ENCODE measurements at places on chromosomes 7 and 10.

GRCh38 chr10:45580371-45581215, 92.0 kb downstream of the ZFAND4 start:
- no peak for DNase-seq

DNA sequence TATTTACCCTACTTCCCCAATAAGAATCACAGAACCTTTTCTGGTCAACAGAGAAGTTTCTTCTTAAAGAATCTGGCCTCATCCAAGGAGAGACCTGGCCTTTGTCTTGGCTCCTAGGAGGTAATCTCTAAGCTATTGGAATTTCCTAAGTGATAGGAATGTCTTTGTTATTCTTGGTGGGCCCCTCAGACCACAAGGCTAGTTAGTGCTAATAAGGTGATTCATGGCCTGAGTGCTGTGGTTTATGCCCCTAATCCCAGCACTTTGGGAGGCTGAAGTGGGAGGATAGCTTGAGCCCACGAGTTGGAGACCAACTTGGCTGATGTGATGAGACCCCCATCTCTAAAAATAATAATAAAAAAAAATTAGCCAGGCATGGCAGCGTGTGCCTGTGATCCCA, 60.0 kb upstream of the CYP2C18 start:
- no peak for DNase-seq

DNA sequence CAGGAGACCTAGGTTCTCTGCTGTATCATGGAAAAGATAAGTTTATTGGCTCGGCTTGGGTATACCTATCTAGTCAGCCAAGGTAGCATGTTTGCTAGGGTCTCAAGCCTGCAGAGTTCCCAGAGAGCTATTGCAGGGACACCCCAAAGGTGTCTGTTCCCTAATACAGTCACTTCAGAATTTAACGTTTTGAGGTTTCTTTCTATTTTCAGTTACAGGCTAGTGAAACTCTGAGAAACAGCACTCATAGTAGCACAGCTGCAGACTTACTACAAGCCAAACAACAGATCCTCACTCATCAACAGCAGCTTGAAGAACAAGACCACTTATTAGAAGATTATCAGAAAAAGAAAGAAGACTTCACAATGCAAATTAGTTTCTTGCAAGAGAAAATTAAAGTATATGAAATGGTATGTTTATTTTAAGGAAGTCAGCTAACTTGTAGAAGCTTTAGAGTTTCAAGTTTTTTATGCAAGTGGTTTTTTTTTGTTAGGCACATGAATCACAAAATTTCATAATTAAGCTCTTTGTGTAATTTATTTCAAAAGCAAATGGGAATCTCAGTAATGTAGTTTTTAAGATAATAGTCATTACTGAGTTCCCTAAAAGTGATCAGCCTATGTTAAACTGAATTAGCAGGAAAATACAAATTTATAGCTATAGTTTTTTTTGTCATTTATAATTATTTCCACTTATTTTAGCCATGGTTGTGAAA, 54.9 kb downstream of the AKAP9 start:
- no peak for DNase-seq

DNA sequence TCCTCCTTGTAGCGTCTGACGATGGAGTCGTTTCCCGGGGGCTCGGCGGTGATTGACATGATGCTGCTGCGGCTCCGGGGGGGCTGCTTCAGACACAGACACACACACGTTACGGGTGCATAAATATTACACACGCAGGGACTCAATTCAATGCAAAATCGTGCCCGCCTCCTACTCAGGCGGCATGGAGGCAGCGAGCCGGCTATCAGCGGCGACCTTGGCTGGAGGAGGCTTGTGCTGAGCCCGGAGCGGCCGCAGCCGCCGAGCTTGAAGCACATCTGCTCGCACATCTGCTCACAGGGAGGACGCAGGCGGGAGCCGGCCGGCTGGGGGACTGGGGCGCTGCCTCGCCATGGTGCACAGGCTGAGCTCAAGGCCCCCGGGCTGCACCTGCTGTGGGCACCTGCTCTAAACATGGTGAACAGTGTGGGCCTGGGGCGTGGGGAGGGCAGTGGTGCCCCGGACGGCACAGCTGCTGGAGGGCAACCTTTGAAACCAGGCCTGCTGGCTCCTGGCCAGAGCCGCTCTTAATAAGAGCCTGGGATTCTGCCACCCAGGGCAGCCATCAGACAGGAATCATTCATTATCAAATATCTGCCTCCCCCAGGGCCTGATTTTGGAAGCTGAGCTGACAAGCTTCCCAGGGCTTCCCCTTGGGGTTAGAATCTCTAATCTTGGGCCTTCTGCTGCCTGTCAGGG, 84.7 kb upstream of the GNA12 start:
- DNase-seq = no peak

GRCh38 chr7:91787931-91788330, 92.6 kb downstream of the MTERF1 start:
- DNase-seq = no peak

DNA sequence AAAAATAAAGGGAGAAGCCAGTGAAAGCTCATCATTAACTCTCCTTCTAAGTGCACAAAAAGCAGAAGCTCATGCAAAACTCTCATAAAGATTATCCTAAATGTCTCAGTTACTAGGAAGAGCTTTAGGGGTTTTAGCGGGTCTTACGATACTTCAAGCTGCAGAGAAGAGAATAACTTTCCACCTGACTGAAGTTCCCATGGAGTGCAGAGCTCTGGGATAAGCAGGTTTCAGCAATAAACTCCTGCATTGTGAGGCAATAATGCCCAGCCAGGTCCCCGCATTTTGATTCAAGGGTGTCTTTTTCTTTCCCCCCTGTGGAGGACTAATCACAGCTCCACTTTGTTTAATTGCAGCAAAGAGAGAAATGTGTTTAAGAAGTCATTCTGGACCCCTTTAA, 241.9 kb upstream of the SP8 start:
- no peak for DNase-seq

GRCh38 chr7:43679210-43680068, 49.9 kb downstream of the COA1 start:
- DNase-seq = no peak

- no peak for DNase-seq
These were observed 42.9 kb downstream of the GRM8 start for GRCh38 chr7:127209886-127210285.

- DNase-seq = no peak
These were observed 239.4 kb downstream of the CHCHD3 start for GRCh38 chr7:132842478-132842877.

- no peak for DNase-seq
These were observed 41.5 kb upstream of the PPP3CB start for GRCh38 chr10:73537288-73537687.

GRCh38 chr10:125235093-125236069, 75.0 kb upstream of the CTBP2 start:
- no peak for DNase-seq

GRCh38 chr10:22702348-22702747, 12.0 kb downstream of the PIP4K2A start:
- DNase-seq = no peak

DNA sequence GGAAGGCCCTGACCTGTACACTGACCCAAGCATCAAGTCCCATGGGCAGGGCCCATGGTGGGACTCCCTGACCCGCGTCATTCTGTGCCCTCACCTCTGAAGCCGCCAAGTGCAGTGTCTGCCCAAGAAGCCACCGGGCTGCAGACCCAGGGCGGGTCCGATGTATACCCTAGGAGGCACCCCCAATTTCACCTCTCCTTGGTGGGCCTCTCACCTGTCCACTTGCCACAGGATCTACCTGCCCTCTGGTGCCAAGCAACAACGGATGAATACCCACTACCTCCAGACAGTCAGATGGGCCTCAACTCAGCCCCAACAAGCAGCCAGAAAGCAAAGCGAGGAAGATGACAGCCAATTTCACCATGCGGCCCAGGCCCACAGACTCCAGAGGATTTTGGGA, 92.6 kb downstream of the CTBP2 start:
- no peak for DNase-seq

DNA sequence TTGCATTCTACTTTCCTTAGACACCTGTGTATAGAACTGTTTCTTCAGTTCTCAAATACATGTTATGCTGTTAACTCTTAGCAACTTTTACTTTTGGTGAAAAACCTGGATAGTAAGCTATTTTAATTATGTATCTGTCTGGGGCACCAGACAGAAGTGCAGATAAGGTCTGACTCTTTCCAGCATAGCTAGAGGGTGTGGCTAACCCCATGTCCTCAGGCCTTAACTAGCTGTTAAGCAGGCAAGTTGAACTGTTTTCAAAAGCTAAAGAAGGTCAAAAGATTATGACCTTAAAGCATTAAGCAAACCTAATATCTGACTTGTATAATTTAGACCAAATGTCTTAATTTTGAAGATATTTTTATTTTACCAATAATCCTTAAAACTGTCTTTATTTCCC, 45.1 kb upstream of the INHBA start:
- DNase-seq = no peak

- peak; percentile 57 for DNase-seq
These were observed 20.4 kb downstream of the GRID2IP start for GRCh38 chr7:6530626-6531491.

DNA sequence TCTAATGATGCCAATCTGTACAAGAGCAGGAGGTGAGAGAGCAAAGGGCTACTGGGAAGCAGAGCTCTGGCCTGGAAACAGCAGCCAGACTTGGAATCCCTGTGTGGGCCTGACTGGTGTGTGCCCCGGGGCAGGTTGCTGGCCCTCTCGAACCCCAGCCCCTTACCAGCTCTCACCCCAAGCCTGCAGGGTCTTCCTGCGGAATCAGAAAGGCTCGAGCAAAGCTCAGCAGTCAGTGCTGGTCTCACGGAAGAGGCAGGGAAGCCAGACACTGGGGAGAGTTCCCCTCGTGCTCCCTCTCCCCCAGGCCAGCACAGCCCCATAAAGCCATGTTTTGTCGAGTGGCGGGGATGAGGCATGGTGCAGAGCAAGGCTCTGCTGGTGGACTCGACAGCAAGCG, 50.1 kb downstream of the POLR3A start:
- DNase-seq = no peak

DNA sequence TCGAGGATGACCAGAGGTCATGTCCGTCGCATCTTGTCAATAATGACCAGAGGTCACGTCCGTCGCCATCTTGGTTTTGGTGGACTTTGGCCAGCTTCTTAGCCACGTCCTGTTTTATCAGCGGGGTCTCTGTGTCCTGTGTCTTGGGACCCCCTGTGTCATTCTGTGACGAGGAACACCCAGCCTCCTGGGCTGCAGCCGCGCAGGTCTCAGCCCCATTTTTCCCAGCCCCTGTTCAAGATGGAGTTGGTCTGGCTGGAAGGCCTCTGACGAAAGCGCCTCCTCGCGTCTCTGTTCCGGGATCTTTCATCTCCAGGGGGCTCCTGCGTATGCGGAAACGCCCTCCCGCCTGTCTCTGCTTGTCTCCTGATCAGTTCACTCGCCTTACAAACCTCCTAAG, 134.2 kb downstream of the ELFN1 start:
- no peak for DNase-seq

GRCh38 chr10:58574058-58574457, 61.4 kb downstream of the BICC1 start:
- no peak for DNase-seq

- no peak for DNase-seq
These were observed 151.5 kb downstream of the WDR11 start for GRCh38 chr10:121002586-121003205.

GRCh38 chr10:74558403-74558802, 268.0 kb upstream of the KAT6B start:
- no peak for DNase-seq

- DNase-seq = no peak
These were observed 85.2 kb downstream of the RTKN2 start for GRCh38 chr10:62183442-62183841.

GRCh38 chr7:137834552-137834951, 12.2 kb downstream of the DGKI start:
- no peak for DNase-seq

DNA sequence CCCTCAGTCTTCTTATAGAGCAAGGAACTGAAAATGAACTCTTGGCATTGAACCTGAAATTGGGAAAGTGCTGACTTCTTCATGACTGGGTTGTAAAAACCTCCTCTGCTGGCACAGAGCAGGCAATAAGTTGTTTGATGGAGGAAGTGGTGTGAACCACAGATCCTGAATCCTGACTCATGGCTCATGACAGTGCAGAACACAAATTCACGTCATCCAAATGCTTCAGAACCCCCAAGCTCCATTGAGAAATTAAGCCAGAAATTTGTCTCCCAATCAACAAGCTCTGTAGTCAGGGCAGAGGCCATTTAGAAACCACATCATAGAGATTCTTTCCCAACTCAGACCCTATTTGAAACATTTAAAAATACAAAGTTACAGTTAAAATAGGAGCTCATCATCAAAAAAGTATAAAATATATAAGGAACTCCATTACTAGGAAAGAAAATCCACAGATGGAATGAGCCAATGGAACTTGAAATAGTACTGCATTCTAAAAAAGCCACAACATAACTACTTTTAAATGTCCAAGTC, 10.3 kb upstream of the STK17A start:
- DNase-seq = no peak

GRCh38 chr10:24170199-24170598, 38.7 kb upstream of the KIAA1217 start:
- no peak for DNase-seq

DNA sequence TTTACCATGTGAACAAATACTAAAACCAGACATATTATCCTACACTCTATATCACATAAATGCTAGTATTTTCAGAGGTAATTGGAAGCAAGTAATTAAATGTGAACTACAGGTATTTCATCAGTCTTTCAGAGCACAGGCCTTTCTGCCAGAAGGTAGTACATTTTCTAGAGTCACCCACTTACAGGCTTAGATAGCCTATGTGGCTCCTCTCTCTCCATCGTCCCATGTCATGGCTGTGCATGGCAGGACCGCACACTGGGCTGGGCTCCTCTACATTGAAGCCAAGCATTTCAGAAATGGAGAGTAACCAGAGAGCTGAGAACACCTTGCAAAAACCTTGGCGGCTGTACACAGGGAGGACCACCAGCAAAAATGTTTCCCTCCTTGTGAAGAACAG, 49.7 kb downstream of the GFRA1 start:
- no peak for DNase-seq

- DNase-seq = no peak
These were observed 616.1 kb downstream of the LRMDA start for GRCh38 chr10:76047521-76047920.

GRCh38 chr10:117477961-117478670, 64.4 kb upstream of the EMX2 start:
- no peak for DNase-seq

Measured in stimulated activated CD8-positive, alpha-beta memory T cell treated with anti-CD3 and anti-CD28 coated beads, Interleukin-4, amount 100 ng/mL, for 4 hours (primary cell).